ENCODE measurements at places on chromosomes 11 and 22.
A peak's percentile ranks its signal among the peaks of the same experiment; 100 is the strongest.

DNA sequence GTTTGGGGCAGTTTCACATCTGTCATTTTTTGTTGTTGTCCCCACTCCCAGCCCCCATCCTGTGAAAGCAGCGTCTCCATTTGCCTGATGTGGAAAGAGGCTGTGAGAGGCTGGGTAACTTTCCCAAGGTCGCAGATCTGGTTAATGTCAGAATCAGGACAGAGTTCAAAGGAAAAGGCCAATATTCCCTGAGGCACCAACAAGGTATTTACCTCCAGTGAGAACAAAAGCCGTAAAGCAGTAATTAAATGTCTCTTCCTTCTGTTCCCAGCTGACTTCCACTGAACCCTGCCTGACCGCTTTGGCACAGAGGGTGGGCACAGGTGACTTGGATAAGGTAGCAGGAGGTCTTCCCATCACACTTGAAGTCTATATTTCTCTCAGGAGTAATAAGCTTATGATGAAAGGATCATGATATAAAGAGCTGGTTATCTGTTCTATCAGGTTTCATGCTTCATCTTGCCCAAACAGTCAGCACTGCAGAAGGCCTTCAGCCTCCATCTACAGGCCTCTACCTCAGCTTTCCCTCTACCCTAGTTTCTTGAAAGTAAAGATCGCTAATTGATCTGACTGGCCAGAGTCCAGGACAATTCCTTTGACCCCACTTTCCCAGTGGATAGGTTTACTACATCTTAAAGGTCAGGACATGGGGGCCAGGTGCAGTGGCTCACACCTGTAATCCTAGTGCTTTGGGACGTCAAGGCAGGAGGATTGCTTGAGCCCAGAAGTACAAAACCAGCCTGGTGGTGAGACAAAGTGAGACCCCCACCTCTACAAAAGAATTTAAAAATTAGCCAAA lies 9.4 kb downstream of the C11orf91 start:
- no peak for DNase-seq

DNA sequence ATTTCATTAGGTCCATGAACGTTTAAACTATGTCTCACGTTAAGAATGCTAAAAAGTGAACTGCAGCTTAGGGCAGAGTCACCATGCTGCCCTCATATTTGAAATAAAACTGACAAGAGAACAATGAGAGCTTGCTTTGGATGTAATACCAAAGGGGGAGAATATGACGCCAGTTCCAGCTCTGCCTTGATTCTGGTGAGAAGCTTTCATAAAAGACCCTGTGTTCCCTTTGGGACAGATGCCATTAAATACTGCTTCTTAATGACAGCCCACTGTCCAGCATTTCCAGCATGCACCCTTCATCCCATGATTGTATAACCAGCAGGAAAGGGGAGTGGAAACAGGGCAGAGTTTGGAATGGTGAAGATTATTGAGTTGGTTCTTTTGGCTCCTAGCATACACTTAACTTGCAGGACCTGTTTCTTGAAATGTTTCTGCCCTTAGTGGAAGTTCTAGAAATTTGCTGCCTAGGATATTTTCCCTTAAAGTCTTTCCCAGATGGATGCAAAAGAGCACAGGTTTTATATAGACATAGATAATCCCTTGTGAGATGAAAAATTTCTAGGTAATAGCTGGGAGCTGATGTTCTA lies 139.3 kb upstream of the LDLRAD3 start:
- peak; percentile 38 for DNase-seq

GRCh38 chr22:30221121-30221992 lies 25.2 kb downstream of the LIF start:
- DNase-seq = no peak

DNA sequence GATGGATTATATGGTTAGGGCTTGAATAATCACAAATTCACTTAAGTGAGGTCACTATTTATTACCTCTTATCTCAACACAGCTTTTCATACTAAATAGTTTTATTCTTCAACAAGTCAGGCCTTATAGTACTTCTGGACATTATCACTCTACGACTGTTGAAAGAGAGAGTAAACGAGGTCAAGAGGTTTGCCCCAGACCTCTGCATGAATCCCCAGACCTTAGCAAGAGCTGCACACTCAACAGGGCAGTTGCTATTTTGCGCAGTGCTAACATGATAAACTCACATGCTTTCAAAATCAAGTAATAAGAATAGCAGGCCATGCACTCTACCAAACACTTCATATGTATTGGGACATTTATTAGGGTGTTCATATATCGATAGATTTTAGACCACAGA lies 60.5 kb downstream of the DDI1 start:
- no peak for DNase-seq

DNA sequence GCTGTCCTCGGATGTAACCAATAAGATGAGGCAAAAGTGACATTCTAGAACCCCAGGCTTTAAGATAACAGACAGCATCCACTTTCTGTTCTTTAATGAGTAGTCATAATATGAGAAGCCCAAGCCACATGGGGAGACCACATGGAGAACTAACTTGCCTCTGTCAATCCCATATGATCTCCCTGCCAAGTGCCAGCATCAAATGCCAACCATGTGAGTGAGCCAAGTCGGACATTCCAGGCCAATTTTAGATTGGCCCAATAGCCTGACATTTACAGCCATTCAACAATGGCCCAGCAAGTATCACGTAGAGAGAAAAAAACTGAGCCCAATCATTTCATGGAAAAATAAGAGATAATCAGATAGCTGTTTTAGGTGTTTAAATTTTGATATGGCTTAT lies 2048.3 kb upstream of the RAG2 start:
- DNase-seq = no peak

DNA sequence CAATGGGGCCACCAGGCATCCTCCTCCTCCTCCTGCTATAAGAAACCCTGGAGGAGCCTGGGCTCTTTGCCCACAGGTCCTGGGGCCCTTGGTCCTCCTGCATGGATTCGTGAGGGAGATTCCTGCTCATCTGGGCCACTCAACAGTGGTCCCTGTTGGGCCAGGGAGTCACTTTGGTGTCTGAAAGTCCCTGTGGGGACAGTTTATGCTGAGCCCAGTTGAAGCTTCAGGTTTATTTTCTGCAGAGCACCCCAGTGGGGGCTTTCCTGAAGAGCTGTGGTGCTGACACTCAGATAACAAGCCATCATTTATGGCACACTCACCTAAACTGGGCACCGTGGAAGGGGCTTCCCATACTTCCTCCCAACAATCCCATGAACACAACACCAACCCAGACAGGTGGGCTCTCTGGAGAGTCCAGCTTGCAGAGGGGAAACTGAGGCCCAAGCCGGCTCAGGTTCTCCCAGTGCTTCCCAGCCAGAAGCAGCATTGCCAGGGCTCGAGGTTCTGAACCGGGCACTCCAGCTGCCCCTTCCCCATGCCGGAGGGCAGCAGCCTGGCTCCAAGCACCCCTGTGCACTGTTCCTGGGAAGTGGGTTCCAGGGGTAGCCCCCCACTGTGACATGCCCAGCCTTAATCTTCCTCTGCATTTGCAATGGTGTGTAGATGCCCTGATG lies 91.3 kb downstream of the MYEOV start:
- no peak for DNase-seq

DNA sequence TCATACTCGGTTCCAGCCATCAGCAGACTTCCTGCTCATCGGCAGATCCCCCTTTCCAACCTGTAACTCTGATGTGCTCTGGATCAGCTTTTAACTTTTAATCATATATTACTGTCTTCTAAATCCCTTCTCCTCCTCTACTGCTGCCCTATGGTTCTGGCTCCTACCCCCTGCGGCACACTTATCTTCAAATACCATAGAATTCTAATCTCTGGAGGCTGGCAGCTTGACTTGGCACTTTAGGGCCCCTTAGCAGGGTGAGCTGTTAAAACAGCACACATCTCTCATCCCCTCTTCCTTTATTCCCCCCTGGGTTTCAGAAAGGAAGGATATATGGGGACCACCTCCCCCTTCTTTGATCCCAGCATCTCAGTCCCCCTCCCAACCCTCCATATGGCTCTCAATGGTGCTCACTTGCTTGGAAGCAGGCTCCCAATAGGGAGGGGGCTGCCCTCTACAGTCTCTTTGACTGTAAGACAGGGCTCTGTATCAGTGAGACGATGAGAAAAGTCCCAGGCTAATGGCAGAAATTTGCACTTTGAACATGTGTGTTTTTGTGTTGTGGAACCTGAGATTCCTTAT lies 4.4 kb upstream of the CNTF start:
- DNase-seq = no peak

- no peak for DNase-seq
Observed at GRCh38 chr11:62264004-62264403, 6.0 kb upstream of the SCGB2A2 start.

DNA sequence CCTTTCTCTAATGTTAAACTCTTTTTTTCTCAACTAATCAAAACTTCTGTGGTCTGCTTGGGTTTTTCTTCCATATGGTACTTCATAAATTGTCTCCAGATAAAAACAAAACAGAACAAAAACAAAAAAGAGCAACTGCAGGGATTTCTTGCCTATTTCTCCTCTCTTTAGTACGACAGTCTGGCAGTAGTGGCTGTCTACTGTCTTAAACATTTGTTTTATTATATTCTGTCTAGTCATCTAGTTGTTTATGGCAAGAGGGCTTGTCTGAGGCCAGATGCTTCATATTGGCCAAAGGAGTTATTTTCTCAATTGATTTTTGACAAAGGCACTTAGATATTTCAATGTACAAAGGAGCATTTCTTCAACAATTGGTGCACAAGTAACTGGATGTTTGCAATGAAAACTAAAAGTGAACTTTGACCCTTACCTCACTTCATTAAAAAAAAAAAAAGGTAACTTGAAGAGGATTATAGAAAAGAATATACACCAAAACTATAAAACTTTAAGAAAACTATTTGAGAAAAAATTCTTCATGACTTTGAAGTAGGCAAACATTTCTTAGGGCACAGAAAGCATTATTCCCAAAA lies 404.2 kb downstream of the LUZP2 start:
- no peak for DNase-seq

- DNase-seq = no peak
Observed at GRCh38 chr11:70076461-70076931, 1.6 kb upstream of the ANO1 start.

GRCh38 chr22:27022274-27022895 lies 365.0 kb downstream of the MIAT start:
- no peak for DNase-seq

- DNase-seq = no peak
Observed at GRCh38 chr22:20029550-20030225, 8.8 kb downstream of the TANGO2 start.

GRCh38 chr11:17263769-17264168 lies 12.8 kb upstream of the NUCB2 start:
- no peak for DNase-seq

GRCh38 chr22:19955241-19956128 lies 13.9 kb upstream of the TXNRD2 start:
- DNase-seq = no peak

DNA sequence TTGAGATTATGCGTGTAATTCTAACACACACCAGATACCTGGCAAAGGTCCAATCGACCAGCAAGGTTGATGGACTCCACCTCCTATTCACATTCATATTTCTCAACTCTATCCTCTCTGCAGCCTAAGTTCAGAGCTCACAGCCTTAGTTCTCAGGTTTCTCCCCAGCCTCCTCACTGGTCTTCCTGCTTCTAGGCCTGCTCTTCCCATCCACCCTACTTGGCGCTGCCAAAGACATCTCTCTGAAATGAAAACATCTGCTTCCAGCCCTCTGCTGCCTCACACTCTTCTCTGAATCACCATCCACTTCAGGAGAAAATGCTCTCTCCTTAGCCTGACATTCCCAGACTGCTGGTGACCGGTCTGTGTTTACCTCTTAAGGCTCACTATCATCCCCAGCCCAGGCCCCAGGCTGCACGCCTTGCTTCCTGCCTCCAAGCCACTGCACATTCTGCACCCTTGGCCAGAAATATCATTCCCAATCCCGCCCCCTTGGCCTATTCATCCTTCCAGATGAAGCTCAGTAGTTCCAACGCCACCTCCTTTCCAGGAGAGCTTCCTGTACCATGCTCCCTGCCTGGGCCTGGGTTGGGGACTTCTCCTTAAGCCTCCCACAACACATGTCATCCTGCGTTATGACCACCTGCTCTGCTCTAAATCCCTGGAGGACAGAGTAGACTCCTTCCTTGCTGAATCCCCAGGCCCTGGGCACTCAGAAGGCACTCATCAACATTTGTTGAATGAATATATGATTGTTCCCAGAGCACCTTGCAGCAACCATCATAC lies 3.5 kb downstream of the ARRB1 start:
- DNase-seq = no peak

- peak; percentile 83 for DNase-seq
Observed at GRCh38 chr22:29394931-29395581, 6.7 kb upstream of the AP1B1 start.

DNA sequence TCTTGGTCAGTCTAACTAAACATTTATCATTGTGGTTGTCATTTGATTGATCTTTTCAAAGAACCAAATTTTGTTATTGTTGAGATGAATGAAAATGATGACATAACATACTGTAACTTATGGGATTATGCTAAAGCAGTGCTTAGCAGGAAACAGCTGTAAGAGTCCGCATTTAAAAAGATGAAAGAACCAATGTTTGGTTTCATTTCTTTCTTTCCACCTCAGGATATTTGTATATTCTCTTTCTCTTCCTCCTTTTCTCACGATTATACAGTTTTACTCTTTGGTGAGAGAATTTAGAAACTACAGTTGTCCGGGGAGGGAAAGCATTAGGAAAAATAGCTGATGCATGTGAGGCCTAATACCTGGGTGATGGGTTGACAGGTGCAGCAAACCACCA lies 23.1 kb downstream of the PIH1D2 start:
- DNase-seq = no peak

- peak; percentile 87 for DNase-seq
Observed at GRCh38 chr11:12680246-12680939, 6.2 kb downstream of the TEAD1 start.

DNA sequence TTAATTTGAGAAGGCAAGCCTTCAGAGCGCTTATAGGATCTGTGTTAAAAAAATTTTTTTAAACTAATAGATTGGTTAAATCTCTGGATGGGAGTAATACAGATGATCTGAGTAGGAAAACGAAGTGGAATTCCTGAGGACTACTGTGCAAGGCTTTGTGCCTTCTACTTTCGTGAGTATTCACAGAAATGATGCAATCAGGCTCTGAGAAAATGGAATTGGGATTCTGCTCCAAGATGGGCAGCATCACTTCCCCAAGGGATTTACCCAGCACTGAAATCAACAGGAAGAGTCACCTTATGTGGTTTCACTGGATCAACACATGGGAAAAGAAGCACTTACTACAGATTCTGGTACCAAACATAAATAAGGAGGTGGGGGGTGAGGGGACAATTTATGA lies 12.5 kb downstream of the KMT5B start:
- DNase-seq = no peak

DNA sequence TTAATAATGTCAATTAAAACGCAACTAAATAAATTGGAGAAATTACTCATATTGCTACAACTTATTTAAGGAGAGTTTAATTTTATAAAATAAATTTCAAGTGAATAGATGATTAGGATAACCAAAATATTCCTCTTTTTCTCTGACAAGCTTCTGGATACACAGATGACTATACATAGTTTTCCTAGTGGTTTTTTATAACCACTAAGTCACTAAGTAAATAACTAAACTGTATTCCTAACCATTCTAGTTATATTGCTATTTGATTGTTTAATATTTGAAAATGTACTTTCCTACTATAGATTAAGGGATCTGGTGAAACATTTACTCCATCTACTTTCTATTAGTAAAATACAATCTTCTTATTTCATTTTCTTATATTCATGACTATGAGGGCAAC lies 4.7 kb upstream of the ANGPTL5 start:
- no peak for DNase-seq

GRCh38 chr11:9639099-9639498 lies 24.8 kb upstream of the SWAP70 start:
- no peak for DNase-seq

Data from hippocampal formation (tissue), 2 donors.